ENCODE measurements at places on chromosomes 2 and 18.

DNA sequence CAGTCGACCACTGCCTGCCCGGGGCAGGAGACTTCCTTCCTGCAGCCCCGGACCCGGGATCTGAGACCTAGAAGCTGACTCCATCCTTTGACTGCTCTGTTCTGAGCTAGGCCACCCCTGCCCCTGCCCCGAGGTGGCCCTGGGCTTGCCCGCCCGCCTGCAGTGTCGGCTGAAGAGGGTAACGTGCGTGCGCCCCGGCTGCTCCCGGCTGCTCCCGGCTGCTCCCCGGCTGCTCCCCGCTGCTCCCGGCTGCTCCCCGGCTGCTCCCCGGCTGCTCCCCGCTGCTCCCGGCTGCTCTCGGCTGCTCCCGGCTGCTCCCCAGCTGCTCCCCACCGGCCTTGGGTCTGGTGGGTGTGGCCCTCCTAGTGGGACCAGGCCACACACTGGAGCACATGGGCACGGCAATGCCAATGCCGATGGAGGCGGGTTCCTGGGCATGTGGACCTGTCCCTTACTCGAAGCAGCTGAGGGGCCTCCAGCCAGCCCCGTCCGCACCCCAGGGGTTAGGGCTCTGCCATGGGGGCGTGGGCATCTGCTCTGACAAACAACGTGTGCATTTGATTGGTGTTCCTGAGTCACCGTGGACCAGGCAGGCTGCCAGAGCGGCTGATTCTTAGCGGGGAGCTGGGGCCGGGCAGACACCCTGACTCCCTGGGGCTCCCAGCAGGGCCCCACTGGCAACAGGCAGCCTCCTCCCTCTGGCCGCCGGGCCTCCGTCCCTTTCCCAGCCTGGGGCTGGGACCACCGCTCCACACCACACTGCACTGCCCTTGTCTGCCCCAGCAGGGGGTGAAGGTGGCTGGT is 2.0 kb upstream of the GAL3ST2 start:
- H3K36me3 ChIP-seq = no peaks in the 10 kb centered on the region
- H3K4me1 ChIP-seq = no peaks in the 10 kb centered on the region
- no peak for DNase-seq
- H3K27ac ChIP-seq = no peak overlapping the region

- H3K36me3 ChIP-seq = no peaks in the 10 kb centered on the region
- H3K4me1 ChIP-seq = no peaks in the 10 kb centered on the region
- H3K27ac ChIP-seq = no peak overlapping the region
Observed at GRCh38 chr18:21955757-21956652, 213.4 kb upstream of the GATA6 start.

- DNase-seq = no peak
- H3K27me3 ChIP-seq = no peaks in the 10 kb centered on the region
- H3K27ac ChIP-seq = no peak overlapping the region
- H3K4me1 ChIP-seq = no peaks in the 10 kb centered on the region
- no peaks in the 10 kb centered on the region for H3K36me3 ChIP-seq
Observed at GRCh38 chr2:58271826-58272225, 30.7 kb upstream of the FANCL start.

DNA sequence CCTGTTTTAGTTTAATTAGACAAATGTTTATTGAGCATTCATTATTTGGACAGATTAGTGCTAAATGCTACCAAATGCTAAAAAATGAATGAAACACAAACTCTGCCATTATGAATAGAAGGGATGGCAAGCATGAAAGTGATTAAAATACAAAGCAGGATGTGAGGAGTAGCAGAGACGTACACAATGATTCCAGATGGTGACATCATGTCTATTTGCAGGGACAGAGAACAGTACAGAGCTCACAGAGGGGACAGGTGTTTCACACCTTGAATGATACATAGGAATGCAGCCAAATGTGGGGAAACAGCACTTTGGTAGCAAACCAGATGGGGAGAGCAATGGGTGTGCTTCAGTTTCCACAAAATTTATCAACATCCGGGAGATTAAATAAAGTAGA is 76.3 kb downstream of the CD226 start:
- H3K4me1 ChIP-seq = no peaks in the 10 kb centered on the region
- DNase-seq = no peak
- H3K27ac ChIP-seq = no peak overlapping the region
- H3K27me3 ChIP-seq = no peaks in the 10 kb centered on the region
- no peaks in the 10 kb centered on the region for H3K36me3 ChIP-seq

DNA sequence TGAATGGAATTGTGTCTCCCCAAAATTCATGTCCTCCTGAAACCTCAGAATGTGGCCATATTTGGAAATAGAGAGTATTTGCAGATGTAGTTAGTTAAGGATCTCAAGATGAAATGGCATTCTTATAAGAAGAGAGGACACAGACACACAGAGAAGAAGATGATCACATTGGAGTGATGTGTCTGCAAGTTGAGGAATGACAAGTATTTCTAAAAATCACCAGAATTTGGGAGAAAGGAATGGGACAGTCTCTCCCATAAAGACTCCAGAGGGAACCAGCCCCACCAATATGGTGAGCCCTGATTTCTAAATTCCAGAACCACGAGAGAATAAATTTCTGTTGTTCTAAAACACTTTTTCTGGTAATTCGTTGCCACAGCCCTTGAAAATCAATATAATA is 166.3 kb downstream of the C1D start:
- H3K4me1 ChIP-seq = no peaks in the 10 kb centered on the region
- DNase-seq = no peak

DNA sequence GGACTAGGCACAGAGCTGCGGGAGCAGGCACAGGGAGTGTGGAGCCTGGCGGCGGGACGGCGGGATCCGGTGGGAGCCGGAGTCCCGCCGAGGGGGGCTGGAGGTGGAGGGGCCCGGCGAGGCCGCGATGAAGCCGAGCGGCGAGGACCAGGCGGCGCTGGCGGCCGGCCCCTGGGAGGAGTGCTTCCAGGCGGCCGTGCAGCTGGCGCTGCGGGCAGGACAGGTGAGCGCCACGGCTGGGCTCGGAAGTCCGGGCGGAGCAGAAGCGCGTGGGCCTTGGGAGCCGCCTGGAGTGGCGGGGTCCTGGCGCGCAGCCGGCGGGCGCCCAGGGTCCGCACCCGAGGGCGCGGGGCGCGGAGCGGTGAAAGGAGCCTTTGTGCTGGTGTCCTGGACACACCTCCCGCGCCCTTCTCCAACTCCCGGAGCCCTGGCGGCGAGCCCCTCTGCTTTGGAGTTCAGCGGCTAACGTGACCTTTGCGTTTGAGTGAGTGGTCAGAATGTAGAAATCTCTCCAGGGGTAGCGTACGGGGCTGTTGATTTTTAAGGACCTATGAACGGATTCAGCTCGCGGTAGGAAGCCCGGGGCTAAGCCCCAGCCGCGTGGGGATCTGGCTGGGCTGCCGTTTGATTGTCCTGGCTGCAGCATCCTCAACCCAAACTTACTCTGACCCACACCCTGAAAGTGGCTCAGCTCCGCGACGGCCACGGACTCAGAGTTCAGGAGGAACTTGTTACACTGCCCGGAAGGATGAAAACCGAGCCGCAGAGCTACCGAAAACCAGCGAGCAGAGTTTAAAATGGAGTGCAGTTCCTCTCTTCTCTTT is 448 bp downstream of the IMPA2 start:
- peaks cover 69% of the 10 kb centered on the region for H3K4me1 ChIP-seq
- peak; percentile 61 for DNase-seq
- no peaks in the 10 kb centered on the region for H3K36me3 ChIP-seq
- peak overlapping the region; percentile 85 for H3K27ac ChIP-seq
- H3K4me3 ChIP-seq = peak overlapping the region; percentile 64

GRCh38 chr2:20104900-20105545 is 53.6 kb upstream of the LAPTM4A start:
- H3K36me3 ChIP-seq = no peaks in the 10 kb centered on the region
- H3K27me3 ChIP-seq = no peaks in the 10 kb centered on the region
- DNase-seq = no peak
- no peak overlapping the region for H3K4me3 ChIP-seq
- no peak overlapping the region for H3K27ac ChIP-seq

DNA sequence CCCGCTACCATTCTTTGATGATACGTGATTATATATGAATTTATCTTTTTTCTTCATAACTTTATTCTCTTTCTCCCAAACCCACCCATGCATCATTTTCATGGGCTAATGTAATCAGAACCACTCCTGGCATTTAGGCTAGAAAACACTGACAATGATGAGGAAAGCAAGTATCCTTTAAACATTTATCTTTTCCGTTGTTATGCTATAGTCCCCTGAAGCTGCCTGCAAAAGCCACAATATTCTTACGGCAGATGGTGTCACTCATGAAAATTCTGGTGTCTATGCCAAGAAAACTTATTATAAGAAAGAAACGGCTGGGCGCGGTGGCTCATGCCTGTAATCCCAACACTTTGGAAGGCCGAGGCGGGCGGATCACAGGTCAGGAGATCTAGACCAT is 221.8 kb upstream of the CTAGE1 start:
- DNase-seq = no peak
- no peaks in the 10 kb centered on the region for H3K27me3 ChIP-seq
- no peak overlapping the region for H3K27ac ChIP-seq
- no peak overlapping the region for H3K4me3 ChIP-seq
- H3K36me3 ChIP-seq = no peaks in the 10 kb centered on the region

DNA sequence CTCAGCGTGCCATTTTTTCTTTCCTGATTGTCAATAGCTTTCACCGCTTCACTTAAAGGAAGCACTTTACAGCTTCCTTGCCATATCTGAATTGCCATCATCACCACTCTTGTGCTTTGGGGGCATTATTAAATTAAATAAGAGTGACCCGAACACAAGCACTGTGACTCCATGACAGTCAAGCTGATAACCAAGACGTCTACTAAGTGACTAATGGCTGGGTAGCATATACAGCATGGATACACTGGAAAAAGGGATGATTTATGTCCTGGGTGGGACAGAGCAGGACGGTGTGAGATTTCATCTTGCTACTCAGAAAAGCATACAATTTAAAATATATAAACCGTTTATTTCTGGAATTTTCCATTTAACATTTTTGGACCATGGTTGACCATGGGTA is 24.3 kb upstream of the AFF3 start:
- no peak for DNase-seq
- no peak overlapping the region for H3K27ac ChIP-seq
- H3K36me3 ChIP-seq = no peaks in the 10 kb centered on the region
- no peak overlapping the region for H3K4me3 ChIP-seq
- no peaks in the 10 kb centered on the region for H3K4me1 ChIP-seq

DNA sequence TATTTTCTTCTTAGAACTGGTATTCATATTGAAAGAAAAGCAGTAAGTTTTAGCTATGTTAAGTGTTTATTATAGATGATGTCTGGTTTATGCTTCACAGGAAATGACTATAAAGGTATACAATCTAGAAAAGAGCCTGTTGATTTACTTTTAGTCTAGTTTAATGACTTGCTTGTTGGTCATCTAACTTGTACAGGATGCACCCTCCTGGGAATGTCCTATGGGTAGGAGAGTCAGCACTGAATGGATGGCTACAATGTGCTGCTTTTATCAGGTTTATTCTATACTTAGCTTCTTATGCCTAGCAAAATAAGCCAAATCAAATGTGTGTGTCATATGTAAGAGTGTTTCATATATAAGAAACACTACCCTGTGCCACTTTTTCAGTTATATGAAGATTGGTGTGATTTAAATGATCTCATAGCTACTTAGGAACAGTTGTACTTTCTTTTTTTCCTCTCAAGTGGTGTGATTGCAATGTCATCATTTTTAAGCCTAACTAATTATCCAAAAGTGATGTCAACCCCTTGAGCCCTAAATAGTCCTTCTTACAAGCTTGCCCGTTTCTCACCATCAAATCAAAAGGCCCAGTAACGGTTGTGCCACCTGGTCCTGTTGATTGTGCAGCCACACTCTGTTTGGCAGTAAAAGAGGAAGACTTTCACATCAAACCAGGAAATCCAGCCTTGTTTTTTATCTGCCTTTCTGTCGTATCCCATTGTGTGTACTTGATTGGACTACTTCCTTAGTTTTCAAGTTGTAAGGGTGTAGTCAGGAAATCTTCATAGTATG is 176.0 kb downstream of the DIS3L2 start:
- no peak overlapping the region for H3K27ac ChIP-seq
- no peak for DNase-seq
- no peak overlapping the region for H3K4me3 ChIP-seq
- no peaks in the 10 kb centered on the region for H3K4me1 ChIP-seq
- peaks cover 5% of the 10 kb centered on the region for H3K36me3 ChIP-seq
- no peaks in the 10 kb centered on the region for H3K27me3 ChIP-seq

DNA sequence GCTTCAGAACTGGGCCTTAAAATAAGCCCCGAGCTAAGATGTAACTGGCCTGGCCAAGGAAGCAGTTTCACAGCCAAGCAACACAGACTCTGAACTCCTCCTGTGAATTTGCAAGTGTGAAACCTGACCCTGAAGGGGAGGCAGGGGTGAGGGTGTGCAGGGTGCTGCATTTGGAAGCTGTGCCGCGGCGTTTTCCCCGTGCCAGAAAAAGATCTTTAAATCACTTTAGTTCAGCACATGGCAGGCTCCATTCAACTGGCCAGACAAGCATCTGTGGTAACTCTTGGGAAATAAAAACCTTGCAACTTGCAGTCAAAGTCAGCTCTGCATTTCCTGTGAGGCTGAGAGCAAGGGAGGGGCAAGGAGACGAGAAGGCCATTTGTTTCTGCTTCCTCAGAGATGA is 209.3 kb upstream of the SOX11 start:
- H3K27ac ChIP-seq = no peak overlapping the region
- no peak overlapping the region for H3K4me3 ChIP-seq
- H3K4me1 ChIP-seq = no peaks in the 10 kb centered on the region
- no peaks in the 10 kb centered on the region for H3K36me3 ChIP-seq

DNA sequence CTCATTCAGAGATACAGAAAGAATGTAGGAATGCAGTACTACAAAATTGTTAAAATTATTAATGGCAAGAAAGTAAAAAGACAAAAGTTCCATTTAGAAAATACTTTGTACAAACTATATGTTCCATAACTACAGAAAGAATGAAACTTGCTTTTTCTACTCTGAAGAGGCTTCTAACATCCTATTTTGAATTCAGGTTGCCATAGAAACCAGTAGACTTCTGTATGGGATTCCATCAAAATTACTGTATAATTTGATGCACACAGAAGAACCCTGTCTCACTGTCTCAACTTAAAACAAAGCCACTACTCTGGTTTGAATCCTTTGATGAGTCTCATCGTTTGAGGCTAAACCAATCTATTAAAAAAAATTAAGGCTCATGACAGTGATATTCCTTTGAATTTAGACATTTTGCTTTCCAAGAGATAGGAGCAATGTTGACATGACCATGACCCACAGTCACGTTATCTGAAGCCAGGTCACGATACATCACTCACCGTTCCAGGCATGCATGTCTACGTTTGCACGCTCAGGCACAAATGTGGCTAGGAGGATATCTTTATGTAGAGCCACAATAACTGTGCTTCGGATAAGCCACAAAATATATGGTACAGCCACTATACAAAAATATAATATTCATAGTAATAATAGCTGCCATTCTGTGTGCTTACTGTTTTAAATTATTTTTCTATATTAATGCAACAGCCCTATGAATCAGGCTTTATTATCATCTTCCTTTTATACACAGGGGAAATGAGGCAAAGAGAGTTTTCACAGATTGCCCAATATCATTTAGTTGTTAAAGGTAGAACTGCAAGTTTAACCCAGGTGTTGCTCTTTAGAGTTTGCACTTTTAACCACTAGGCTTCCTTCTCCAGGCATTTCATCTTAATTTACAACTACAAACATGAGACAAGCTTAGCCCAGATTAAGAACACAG is 82.4 kb downstream of the CACNB4 start:
- H3K4me3 ChIP-seq = no peak overlapping the region
- H3K4me1 ChIP-seq = no peaks in the 10 kb centered on the region
- no peaks in the 10 kb centered on the region for H3K36me3 ChIP-seq
- H3K27me3 ChIP-seq = no peaks in the 10 kb centered on the region
- no peak for DNase-seq

Measured in CD14-positive monocyte (primary cell).